ENCODE measurements at places on chromosomes 16 and 17.

GRCh38 chr17:28405632-28406472, at the start of gene SLC46A1:
Gene SLC46A1, minus strand, starts transcription at chr17:28406212. Its CDS starts 98 bp downstream, at chr17:28406114.
- DNase-seq = peak; percentile 70

- DNase-seq = no peak
Measured at GRCh38 chr16:74759564-74759963, 15.1 kb downstream of the FA2H start.

GRCh38 chr16:1778200-1779179, 3.9 kb downstream of the SPSB3 start:
- DNase-seq = no peak

DNA sequence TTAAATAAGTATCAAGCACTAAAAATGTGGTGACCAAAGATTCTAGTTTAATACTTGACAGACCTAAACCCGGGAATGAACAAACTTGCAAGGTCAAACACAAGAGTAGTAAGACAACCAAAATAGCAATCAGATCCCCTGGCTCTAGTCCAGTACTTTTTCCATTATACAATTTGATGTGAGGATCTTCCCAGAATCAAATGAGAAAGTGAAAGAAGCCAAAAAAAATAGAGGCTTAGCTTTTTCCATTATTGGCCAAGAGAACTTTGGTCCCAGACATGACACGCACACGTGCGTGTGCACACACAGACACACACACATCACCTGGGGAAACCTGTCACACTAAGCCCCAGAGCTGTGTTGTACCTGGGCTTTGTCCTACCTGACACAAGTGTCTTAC, 300.6 kb upstream of the CDH5 start:
- DNase-seq = no peak

GRCh38 chr17:38508954-38509771, 80.9 kb downstream of the ARHGAP23 start:
- DNase-seq = peak; percentile 76

DNA sequence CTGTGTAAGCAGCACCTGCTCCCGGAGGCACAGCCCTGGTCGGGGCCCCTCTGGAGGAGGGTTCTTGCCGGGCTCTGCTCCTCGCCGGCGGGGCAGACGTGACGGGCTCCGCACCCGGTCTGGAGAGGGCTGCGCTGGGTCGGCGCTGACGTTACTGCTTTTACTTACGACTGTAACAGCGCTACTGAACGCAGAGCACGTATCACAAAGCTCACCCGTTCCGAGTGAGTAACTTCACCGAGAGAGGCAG, 1.3 kb upstream of the RAB40C start:
- DNase-seq = peak; percentile 25

GRCh38 chr16:66357523-66357928, 9.0 kb upstream of the CDH5 start:
- DNase-seq = peak; percentile 73

DNA sequence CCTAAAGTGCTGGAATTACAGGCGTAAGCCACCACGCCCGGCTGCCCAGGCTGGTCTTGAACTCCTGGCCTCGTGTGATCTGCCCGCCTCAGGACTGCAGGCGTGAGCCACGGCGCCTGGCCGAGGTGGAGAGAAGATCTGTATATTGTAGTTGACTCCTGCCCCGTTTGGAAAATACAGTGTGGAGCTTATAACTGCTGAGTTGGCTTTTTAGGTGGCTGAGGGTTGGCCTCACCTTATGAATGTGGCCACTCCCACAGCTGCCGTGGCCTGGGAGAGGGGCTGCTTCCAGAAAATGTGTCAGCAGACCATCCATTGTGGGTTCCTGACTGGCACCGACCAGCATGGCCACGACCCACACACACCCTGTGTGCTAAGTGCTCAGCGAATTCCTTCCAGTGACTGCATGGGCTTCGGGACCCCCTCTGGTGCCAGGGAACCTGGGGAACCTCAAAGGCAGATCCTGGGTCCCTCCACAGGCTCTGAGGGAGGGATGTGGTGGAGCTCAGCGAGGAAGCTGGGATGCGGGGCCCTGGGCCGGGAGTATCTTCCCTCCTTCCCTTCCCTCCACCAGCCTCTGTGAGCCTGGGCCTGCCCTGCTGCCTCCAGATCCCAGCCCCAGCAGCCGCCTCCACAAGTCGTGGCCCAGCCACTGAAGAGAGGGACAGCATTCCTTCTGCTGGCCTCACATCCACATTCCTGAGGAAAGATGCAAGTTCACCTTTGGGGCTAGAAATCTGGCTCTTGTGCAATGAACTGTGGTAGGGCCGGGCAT, 10.9 kb upstream of the RAB11FIP3 start:
- DNase-seq = no peak

DNA sequence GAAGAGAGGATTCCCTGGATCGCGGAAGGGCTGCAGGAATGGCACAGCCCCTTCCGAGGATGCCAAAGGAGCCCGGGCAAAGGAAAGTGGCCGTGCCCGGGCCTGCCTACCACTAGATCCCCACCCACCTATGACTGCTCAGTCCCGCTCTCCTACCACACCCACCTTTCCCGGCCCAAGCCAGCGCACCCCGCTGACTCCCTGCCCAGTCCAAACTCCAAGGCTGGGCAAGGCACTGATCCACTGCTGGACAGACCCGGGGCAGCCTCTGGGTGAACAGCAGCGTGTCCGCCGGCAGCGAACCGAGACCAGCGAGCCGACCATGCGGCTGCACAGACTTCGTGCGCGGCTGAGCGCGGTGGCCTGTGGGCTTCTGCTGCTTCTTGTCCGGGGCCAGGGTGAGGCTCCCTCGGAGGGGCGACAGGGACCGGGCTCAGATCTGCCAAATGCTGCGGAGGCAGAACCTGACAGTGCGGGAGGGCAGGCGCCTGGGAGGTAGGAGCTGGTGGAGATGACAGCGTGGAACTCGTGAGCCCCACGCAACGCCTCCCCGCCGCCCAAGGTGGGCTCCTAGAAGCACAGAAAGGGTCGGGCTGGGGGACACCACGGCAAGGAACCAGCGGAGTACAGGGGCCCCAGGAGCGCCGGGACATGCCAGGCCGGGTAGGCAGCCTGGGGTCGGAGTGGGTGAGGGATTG, at the start of gene CES2:
CES2 (plus strand) TSS at position 203 of the 698 bp plus-strand sequence; CDS start at position 323, 120 bp downstream.
- DNase-seq = no peak

GRCh38 chr16:10831894-10832886, 13.6 kb upstream of the TVP23A start:
- DNase-seq = no peak

GRCh38 chr16:1729445-1729844, 23.4 kb downstream of the MAPK8IP3 start:
- no peak for DNase-seq

DNA sequence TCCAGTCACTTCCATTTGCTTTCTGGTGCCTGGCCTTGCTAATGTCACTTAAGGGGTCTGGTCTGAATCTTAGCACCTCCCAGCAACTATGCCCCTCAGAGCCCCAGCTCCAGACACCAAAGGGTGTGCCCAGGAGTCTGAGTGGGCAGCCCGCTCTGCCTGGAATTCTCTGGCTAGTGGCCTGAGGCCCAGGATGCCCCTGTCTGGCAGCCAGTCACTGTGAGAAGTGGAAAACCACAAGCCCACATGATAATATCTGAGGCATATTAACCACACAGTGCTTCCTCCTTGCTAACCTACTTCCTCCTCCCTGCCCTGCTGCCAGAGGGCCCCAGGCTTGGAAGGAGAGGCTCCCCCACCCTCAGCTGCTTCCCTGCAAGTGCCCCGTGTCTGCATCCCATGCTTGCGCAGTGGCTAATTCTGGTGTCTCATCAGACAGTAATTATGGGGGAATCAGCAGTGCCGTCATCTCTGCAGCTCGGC, 14.0 kb downstream of the SRCIN1 start:
- no peak for DNase-seq

DNA sequence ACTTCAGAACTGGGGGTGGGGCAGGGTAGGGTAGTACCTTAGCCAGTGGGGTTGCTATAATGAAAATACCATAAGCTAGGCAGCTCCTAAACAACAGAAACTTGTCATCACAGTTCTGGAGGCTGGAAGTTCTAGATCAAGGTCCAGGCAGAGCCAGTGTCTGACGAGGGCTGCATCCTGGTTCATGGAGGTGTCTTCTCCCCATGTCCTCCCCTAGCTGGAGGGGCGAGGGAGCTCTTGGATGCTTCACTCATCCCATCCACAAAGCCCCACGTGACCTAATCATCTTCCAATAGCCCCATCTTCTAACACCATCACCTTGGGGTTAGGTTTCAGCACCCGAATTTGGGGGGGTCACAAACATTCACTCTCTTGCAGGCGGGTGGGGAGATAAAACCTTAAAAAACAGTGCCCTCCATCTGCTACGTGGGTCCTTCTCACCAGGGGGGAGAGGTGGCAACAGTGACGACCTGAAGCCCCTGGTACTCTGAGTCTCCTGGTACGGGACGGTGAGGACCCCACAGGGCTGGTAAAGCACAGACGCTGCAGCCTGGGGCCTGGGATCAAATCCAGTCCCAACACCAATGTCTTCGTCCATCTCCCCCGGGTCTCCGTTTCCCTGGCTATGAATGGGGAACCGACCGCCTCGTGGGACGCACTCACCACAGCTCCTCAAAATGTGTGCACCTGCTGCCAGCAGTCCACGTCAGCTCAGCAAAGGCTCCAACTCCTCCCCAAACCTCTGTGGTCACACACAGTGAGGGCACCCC, 22.8 kb downstream of the RAB40B start:
- DNase-seq = no peak

DNA sequence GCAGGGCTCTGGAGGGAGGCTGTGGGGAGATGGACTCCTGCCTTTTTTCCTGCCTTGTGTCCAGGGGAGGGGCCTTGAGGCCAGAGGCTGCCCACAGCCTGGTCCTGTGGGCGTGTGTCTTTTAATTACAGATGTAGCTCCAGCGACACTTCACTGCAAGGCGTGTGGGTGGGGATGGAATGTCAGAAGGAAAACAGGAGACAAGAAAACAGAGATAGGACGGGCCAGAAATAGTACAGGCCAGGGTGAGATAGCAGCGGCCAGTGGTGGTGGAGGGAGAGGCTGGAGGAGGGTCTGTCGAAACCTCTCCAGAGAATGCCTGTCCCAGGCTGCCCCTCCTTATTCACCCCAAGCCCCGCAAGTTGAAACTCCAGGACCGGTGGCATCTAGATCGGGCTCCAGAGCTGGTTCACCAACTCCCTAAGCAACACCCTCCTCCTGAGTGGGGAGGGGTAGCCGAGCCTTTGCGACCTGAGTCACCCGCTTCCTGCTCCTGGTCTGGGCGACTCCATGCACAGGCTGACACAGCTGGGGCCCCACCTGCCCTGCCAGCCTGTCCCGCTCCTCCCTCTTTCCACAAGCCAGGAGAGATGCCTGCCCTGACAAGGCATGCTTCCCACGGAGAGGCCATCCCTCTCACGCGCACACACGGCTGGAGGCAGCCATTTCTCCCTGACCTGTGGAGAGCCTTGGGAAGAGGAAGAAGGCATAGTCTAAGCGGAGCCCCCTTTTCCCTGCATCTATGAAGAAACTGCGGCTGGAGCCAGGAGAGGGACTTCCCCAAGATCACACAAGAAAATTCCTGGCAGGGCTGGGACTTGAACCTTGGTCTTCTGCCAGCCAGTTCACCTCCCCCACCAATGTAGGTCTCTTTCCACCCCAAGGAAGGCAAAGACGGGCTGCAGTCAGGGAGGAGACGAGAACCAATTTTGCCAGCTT, 6.6 kb upstream of the JUP start:
- no peak for DNase-seq

DNA sequence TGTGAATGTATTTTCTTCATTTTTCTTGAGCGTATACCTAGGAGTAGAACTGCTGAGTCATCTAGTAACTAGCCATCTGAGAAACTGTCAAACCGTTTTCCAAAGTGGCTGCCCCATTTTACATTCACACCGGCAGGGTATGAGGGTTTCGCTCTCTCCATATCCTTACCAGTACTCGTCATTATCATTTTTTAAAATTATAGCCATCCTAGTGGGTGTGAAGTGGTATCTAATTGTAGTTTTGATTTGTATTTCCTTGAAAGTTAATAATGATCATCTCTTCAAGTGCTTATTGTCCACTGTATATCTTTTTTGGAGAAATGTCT, 6.0 kb downstream of the RNF157 start:
- no peak for DNase-seq

GRCh38 chr16:83722456-83723183, 85.2 kb upstream of the HSBP1 start:
- DNase-seq = no peak

DNA sequence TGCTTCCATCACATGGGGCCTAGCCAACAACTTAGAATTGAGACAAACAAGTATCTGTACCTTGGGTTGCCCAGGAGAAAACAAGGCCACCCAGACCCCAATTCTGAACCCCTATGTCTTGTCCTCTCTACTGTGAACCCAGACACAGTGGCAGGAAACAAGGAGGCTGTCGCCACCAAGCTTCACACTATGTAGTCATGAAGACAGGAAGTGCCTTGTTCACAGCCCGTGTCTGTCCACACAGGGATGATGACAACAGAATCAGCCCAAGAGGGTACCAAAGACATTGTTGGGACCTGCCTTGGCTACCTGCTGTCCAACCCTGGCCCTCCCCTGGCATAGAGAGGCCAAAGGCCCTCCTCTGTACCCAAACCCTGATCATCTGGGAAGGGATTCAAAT, 84.8 kb downstream of the CDYL2 start:
- no peak for DNase-seq

GRCh38 chr17:81329927-81330883, 35.1 kb upstream of the SLC38A10 start:
- peak; percentile 53 for DNase-seq

DNA sequence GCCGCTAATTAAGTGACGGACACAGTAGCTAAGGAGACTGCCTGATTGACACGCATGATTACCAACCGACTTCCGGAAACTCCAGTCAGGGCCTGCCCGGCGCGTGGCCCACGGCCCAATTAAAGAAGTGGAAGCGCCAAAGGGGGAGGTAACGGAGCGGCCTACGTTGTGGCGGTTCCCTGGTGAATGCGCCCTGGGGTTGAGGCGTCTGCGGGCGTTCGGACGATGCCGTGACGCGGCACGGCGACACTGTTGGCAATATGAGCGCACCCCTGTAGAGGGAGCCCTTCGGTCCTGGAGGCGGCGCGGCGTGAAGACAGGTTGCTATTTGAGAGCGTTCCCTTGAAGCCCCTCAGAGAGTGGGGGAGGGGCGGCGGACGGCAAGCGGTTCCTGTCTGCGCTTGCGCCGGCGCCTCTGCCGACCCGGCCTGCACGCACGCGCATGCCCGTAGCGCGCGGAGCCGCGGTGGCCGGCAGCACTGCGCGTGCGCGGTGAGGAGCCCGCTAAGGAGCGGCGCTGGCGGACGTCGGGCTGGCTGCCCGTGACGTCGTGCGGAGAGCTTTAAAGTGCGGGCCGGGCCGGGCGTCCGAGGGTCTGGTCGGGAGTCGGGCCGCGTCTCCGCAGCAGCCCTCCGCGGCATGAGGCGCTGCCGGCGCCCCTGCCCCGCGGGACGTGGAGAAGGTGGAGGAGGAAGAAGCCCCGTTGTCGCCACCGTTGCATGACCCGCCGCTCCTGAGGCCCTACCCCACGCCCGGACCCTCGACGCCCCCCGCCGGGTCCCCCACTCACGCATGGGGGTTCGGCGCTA, at the start of gene ALKBH5:
ALKBH5 (plus strand) TSS at position 495 of the 809 bp plus-strand sequence. CDS start 416 bp downstream, outside the sequence.
- peak; percentile 99 for DNase-seq

DNA sequence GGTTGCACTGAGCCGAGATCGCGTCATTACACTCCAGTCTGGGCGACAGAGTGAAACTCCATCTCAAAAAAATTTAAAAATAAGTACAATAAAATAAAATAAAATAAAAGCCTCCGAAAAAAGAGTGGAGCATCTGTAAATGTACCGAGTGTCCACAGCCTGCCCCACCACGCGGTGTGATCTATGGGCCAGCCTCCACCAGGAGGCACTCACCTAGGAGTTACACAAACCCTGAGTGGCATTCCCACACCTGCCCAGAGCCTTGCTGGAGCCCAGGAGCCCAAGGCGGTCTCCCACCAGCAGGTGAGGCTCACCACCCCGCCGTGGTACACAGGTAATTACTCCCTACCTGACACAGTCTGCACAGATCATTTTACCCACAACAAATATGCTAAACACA, 183.2 kb downstream of the ZNF423 start:
- no peak for DNase-seq
